Activated CD4-positive, alpha-beta T cell treated with anti-CD3 and anti-CD28 coated beads, Interleukin-2, amount 50 U/mL, for 24 hours (primary cell): ENCODE measurements at places on chromosomes 1 and 21.

DNA sequence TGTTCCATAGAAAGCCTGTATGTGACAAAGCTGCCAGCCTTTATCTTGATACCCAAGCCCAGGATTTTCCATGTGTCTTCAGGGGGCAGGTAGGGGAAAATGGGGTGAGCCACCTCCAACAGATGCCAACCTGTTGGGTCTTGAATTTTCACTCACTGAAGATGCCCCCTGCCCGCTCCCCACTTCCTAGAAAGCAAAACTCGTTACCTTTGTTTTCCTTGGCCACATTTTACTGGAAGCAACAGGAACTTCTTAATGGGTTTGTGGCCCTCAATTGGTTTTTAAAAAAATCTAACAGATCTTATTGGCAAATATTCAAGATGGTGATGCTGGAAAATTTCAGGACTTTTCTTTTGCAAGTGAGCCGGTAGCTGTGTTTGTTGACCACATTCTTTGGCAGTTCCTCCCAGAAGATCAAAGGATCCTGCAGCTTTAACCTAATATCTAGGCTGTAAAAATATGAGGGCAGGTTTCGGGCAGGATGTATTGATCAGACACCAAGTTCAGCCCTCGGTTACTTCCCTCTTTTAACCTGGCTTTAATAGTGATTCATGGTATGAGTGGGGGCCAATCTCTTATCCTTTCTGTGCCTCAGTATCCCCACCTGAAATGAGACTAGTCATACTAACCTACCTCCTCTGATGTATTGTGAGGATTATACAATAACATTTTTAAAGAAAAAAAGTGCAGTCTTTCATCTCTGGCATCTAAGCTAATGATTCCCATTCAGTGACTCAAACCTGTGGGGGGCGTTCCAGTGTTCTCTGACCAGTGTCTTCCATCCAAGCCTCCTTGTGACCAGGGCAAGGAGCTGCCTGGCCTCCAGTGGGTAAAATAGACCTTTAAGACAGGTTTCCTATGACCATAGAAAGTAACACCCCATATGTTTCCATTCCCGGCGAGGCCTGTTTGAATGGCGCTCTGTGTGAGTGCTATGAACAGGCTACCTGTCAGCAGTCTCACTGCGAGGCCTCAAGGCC is 21.3 kb upstream of the GNPAT start:
- no peak for DNase-seq

- no peak for DNase-seq
Measured at GRCh38 chr1:162302306-162303003, 74.2 kb downstream of the SPATA46 start.

GRCh38 chr1:154756793-154757548 is 113.1 kb downstream of the KCNN3 start:
- DNase-seq: no peak

GRCh38 chr1:200739702-200740570 is 1.2 kb downstream of the CAMSAP2 start:
- no peak for DNase-seq

GRCh38 chr1:9186082-9186859 is 48.3 kb upstream of the H6PD start:
- no peak for DNase-seq

DNA sequence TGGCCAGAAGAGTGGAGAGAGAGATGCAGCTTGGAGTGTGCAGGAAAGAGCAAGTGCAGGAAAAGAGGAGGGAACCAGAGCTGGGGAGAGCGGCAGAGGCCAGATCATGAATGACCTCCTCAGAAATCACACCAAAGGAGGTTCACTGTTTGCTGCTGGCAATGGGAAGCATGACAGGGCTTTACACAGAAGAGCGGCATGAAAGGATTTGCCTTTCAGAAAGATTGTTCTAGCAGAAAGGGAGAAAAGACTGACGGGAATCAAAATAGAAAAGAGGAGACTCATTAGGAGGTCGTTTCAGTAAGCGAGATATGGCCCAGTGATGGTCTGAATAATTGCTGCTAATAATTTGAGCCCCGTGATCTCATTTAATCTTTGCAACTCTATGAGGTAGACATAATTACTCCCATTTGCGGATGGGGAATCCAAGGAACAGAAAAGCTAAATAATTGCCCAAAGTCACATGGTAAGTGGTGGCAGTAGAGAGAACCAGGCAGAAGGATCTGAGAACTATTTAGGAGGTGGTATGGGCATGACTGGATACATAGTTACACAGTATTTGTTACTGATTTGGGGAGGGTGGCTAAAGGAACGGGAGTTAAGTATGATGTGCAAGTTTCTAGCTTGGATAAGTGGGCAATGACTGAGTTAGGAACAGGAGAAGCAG is 12.5 kb upstream of the HNRNPR start:
- DNase-seq: no peak

DNA sequence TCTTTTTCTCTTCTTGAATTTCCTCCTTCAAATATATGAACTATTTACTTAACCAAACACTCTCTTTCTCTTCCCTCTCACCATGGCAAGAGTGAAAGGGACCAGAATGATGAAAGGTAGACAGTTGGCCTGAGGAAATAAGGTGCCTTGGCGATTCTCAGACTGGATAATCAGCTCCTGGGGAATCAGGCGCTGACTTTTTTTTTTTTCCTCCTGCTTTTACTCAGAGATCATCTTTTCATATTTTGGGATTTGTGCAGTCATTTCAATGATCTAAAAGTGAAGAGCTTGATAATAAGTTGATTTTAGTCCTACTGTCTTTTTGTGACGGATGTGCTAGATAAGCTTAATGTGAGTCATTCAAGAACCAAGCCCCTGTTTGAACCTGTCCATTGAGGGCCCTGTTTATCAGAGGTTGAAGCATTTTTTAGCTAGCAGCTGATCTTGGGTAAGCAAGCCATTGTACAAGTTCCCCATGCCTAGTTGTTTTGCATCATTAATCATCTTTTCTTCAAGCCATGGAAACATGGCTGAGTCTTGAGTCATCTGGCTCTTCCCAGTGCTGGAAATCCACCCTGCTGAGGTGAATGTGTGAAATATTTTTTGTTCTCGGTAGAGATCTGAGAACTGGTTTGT is 40.8 kb downstream of the ITSN1 start:
- DNase-seq: no peak

GRCh38 chr1:94326329-94326728 is 88.9 kb upstream of the ARHGAP29 start:
- no peak for DNase-seq

DNA sequence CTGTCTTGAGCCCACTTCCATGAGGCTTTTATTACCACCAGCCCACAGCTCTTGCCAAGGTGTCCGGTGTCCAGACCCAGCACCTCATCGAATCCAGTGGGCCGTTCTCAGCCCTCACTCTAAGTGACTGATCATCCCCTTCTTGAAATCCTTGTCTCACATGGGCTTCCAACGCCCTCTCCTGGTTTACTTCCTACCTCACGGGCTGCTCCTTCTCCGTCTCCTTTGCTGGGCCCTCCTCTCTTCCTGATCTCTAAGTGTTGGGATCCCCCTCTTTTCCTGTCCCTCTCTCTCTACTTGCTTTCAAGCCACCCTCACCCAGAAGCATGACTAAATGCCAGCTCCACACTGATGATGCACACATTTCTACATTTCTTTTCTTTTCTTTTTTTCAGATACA is 9.0 kb upstream of the RHBG start:
- no peak for DNase-seq

DNA sequence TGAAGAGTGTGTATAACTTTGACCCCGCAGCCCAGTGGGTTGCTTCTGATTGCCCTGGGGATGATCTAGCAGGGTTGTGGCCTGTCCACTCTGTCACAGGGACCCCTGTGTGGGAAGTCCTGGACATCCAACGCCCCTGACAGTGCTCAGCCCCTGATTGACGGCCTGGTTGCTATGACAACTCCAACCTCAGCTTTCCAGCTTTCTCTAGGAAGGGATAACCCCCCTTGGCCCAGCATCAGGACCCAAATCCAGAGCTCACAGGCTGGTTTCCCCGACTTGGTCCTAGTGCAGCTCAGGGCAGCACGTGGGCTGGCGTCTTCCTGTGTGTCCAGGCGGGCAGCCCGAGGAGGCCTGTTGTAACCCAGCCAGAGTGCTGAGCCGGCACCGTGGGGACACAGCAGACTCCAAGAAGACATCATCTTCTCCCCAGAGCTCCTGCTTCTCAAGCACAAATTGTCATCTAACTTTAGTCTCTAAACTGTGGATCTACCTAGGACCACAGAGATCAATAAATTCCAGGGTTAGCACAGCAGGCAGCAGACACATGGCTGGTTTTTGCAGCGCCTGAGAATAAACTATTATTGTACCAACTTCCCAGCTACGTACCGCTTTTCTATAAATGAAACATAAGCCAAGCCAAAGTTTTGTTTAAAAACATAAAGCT is 18.9 kb upstream of the PDXK start:
- no peak for DNase-seq

DNA sequence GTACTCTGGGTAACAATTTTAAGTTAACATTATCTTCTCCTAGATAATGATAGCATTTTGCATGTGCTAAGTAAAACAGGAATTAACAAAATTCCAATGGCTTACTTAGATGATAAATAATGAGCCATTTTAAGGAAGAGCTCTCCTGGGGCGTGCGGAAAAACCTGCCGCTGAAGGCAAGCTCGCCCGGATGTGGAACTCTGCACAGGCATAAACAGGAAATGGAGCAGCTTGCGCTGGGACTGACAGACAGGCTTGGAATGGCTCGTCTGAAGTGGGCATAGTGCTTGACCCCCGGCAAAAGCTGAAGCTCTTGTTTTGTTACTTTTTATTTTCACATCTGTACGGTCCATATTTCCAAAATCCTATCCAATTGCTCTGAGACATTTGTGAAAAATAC is 169.2 kb downstream of the ZNF281 start:
- no peak for DNase-seq

- no peak for DNase-seq
Measured at GRCh38 chr1:204285436-204286305, 71.9 kb upstream of the GOLT1A start.

- no peak for DNase-seq
Measured at GRCh38 chr1:162020150-162020549, 3.5 kb downstream of the OLFML2B start.

DNA sequence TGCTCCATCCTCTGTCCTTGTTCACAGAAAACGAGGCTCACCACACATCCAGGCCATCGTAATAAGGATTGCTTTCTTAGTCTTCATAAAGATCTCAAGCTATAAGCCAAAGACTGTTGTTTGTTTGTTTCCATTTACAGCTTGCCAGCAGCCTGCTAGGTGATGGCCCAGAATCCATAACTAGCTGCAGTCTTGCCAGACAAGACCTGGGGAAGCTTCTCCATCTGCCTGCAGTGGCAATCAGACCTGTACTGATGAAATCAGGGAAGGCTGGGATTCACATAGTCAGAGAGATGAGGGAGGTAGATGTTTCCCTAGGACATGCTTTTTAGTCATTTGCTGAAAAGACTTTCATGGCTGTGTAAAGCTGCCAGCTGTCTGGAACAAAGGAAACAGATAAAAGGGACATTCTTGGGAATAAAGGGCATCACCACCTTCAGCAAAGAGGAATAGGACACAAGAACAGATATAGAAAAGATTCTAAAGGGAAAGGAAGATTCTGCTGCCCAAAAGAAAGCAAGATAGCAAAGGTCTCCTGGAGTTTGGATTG is 51.0 kb downstream of the MT1HL1 start:
- no peak for DNase-seq

GRCh38 chr1:51648180-51649109 is 31.6 kb downstream of the OSBPL9 start:
- DNase-seq: no peak

DNA sequence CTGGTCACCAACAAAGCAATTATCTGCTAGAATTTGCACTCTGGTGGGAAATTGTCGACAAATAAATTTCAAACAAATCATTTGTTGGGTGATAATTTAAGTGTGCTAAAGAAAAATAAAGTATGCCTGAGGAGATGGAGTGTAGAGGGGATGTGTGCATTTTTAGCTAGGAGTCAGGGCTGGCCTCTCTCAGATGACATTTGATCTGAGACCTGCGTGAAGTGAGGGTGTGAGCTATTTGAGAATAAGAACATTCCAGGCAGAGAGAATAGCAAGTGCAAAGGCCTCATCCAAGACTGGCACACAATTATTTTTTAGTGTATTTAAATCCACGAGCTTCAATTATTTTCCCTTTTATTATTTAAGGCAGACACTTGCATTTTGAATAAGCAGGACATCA is 19.7 kb upstream of the S1PR1 start:
- DNase-seq: no peak

- no peak for DNase-seq
Measured at GRCh38 chr1:51327386-51327785, 3.0 kb downstream of the TTC39A start.

DNA sequence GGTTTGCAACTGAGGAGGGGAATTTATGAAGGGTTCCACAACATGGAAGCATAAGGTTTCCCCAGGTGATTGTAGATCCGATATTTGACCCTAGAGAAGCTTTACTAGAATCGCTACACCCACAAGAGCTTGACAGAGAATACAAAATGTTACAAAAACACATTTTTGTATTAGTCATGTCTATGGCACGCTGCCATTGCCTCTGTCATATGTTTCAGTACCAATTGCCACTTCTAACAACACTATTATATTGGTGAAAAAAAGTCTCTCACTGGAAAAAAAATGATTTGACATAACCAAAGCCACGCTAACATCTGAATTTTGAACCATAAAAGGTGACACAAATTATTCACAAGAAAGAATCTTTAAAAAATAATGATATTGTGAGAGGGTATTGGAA is 214.5 kb downstream of the KCNT2 start:
- DNase-seq: no peak

- DNase-seq: no peak
Measured at GRCh38 chr21:21019681-21020080, 21.5 kb downstream of the NCAM2 start.

- no peak for DNase-seq
Measured at GRCh38 chr1:175803413-175803812, 60.0 kb upstream of the TNR start.

- no peak for DNase-seq
Measured at GRCh38 chr1:109989506-109990301, 5.1 kb downstream of the AHCYL1 start.

DNA sequence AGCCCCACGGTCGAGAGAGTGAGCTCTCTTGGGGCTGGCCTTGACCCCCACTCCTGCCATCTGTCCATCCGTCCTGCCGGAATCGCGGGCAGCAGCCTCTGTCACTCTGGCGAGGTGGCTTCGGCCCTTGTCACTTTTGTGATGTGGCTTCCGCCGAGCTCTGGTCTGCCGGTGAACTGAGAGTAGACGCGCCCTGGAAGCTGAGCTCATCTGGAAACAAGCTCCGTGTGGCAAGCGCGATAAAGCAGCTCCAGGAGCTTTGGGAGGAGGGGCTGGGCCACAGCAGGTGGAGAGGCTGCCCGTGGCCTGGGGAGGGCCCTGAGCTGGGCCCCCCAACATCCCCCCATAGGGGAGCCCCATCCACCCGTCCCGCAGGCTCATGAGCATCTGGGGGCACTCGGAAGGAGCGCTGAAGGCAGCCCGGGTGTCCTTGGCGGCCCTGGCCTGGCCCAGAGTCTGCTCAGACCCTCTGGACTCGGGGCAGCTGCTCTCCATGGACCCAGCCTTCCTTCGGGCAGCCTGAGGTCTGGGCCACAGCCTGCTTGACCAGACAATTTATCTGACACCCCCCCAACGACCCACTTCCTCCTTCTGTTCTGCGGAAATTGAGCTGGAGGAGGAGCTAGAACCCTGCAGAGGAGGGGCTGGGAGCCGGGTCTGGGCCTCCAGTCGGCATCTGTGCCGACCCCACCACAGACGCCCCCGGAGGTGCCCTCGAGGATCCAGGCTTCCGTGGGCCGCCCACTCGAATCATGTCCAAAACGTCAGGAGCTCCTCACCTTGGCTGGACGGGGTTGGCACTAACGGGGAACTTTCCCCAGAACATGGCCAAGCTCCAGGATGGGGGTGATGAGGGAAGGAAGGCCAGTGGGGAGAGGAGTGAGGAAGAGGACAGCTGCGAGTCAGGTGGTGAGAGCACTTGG is 59.1 kb downstream of the SLC19A1 start:
- DNase-seq: peak; percentile 16
